ENCODE measurements at places on chromosomes 2 and 18.

- DNase-seq = peak; percentile 15
These were observed 46.8 kb upstream of the ACMSD start for GRCh38 chr2:134791616-134792015.

DNA sequence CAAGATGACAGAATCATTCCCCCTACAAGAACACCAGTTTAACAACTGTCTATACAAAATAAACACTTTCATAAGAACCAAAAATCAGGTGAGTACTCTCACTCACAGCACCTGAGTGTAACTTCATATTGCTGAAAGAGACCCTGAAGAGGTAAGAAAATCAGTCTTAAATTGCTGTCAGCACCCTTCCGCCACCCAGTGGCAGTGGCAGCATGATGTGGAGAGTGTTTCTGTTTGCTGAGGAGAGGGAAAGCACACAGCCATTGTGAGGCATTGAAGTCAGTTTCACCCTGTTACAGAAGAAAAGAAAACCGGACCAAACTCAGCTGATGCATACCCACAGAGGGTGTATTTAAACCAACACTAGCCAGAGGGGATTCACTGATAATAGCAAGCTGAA, 1240.8 kb upstream of the CRIM1 start:
- DNase-seq = no peak

- DNase-seq = no peak
These were observed 781 bp upstream of the SOX11 start for GRCh38 chr2:5691221-5691984.

DNA sequence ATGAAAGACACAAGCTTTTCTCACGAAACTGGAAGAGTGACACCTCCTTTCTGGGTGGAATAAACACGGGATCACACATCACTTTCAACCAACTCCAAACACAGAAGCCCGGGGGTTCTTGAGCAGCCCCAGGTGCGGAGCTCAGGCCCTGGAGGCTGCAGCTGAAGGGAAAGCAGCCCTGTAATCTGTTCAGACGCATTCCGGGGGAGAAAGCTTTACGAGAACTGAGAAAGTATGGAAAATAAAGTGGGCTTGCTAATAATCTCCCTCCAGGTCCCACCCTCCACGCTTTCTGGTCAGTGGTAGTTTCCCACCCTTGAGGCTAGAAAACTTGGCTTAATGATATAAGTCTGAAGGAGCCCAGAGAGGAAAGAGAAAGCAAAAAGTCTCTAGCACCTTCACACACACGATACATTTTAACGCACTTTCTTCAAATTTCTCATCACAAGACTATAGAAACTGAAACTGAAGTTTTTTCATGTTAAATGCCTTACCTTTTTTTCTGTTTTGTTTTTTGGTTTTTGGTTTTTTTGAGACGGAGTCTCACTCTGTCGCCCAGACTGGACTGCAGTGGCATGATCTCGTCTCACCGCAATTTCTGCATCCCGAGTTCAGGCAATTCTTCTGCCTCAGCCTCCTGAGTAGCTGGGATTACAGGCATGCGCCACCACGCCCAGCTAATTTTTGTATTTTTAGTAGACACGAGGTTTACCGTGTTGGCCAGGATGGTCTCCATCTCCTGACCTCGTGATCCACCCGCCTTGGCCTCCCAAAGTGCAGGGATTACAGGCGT, 141.3 kb downstream of the AFF3 start:
- no peak for DNase-seq

- no peak for DNase-seq
These were observed 218.1 kb downstream of the HNMT start for GRCh38 chr2:138182250-138182936.

DNA sequence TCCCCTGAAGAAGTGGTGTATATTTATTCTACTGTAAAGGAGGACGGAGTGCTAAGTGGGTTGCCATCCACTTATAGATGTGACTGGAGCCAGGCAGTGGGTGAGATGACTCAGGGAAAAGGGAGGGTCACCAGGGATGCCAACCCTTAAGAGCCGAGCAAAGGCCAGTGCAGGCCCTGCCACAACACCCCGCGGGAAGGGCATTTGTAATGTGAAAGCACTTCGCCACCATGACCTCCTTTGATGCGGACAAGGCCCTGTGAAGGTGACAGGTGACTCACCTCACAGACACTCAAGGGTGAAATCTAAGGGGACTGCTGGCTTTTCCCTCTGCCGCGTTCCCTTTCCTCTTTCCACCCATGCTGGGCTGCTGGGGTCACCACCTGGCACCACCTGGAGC, 50.2 kb upstream of the MRPL33 start:
- no peak for DNase-seq

DNA sequence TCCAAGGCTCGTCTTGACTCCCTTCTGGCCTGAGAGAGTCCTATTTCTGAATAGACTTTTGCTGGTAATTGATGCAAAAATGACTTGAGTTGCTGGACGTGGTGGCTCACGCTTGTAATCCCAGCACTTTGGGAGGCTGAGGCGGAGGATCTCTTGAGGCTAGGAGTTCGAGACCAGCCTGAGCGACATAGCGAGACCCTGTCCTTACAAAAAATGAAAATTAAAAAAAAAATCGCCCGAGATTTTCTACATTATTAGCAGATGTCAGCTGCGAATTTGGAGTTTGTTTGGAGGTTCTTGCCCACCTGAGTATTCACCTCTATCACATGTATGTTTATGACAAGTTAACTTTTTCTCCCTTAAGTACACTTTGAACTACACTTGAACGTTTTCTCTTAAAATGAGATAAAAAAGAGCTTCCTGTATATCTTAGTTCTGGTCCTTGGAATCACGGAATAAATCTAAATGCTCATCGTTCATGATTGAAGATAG, 471 bp upstream of the C2orf42 start:
- no peak for DNase-seq

DNA sequence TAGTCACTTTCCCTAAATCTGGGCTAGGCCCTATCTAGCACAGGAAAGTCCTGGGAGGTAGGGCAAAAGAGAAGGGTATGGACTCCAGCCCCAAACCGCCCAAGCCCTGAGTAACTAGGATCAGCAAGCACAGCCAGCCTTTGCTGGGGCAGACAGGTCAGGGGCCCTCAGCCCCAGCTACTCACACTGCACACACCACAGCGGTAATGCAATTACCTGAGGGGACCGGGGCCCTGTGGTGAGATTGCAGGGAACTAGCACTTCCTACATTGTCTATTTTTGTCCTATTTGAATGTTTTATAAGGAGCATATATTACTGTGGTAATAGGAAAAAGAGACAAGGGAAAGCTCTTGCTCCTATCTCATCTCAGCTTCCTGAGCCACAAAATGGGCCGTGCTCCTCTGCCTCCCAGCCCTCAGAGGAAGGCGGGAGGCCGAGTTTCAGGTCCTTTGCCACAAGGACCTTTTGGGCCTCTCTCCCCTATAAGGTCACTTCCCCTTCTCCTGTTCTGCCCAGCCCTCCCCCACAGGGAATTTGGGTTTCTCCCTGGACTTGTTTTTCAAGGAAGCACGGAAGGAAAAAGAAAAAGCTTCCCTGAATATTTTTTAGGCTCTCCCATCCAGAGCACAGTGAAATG, 20.5 kb downstream of the RAB11FIP5 start:
- DNase-seq = no peak

DNA sequence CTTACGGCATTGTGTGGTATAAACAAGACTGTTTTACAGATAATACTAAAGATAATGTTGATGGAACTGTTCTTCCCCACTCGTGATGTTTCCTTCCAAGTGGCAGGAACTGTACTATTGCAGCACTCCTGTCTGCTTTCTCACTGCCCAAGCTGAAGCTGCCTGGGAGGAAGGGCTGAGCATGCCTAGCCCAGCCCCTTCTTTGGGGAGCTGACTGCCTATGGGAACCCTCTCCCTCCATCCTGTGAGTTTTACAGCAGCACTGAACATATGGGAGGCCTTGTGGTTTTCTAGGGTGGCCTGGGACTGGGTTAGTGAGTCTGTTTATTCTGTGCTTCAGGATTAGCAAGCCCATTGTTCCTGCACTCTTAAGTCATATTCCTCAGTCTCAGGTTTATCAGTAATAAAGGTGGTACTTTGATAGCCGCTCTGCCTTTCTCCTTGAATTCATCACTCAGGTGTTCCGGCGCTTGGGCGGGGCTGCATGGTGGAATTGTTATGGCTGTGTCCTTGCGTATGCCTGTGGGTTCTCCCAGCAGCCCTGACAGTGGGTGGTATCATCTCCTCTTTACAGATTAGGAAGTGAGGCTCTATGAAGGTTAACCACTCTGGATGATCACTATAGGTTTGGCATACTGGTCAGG, 379.7 kb downstream of the PTPRM start:
- no peak for DNase-seq

GRCh38 chr18:5464251-5464650, 79.5 kb downstream of the EPB41L3 start:
- DNase-seq = no peak

DNA sequence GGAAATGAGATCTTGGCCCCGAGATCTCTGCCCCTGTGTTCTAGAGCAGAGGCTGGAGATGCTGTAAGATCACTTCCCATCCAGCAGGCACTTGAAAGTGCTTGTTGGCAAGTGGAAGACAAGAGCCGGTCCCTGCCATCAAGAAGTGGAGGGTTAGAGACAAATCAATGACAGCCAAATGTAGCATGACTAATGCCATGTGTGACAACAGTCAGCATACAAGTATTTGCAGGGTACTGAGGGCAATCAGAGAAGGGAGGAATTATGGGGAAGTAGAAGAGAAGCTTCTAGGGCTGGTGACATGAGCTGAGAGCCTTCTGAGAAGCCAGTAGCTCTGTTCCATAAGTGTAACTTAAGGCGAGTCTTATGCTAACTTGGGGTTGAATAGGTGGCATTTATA, 58.6 kb downstream of the TMEM17 start:
- DNase-seq = no peak

DNA sequence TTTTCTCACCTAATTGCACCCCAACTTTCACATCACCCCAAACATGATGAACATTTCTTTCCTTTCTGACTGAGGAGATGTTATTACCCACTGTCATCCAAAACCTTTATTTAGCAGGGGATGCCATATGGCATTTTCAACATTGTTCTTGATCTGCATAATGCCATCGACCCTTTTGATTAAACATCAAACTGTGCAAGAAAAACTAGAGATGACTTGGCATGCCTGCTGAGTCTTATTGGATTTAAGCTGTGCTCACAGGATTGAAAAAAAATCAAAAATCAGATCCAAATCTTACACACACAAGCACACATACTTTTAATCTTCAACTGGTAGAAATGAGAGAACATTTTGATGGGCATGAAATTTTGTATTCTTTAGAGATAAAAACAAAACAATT, 536.0 kb downstream of the TMX3 start:
- peak; percentile 52 for DNase-seq

DNA sequence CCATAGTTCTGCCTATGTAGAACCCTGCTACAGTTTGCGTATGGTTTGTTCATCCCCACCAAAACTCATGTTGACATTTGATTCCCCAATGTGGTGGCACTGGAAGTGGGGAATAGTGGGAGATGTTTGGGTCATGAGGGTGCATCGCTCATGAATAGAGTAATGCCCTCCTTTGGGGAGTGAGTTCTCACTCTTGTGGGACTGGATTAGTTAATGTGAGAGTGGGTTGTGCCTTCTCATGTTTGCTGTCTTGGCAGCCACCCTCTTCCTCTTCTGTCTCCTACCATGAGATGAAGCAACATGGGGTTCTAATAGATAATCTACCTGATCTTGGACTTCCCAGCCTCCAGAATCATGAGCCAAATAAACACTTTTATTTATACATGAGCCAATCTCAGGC, 237.2 kb upstream of the APCDD1 start:
- DNase-seq = no peak

GRCh38 chr18:62371436-62371835, 46.3 kb downstream of the TNFRSF11A start:
- DNase-seq = peak; percentile 69

DNA sequence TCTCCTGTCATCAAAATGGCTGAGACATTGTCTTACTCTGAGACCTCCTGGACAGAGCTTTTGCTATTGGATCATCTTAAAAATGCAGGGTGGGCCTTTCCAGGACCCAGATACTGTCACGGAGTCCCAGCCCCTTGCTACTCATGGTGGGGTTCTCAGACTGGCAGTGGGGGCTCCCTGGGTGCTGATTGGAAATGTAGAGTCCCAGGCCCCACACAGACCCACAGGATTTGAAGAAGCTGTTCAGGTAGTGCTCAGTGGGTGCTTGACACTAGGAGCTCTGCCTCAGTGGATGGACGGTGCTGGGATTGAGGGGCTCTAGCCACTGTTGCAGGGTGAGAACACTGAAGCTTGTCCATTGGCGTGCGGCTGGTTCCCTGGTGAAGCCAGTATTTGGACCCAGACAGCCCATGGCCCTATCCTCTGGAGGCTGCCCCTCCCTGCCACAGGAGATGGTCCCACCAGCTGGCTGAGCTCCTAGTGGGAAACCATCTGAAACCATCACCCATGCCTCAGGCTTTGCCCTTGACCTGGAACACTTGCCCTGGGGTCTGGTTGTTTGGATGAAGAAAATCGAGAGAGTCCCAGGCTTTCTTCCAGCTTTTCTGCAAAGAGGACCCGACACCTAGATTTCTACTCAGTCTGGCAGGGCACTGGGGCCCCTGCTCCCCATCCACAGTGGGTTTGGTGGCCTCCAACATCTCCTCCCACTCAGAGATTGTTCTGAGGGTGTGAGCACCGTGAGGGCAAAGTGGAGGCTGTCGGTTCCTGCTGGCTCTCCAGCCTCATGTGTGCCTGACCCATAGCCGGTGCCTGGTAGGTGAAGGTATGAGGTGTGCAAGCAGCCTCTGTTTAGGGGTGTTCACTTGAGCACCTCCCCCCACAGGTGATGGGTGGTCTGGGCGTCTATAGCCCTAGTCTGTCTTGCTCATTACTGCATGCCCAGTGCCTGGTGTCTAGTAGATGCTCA, 30.1 kb downstream of the MROH2A start:
- no peak for DNase-seq

DNA sequence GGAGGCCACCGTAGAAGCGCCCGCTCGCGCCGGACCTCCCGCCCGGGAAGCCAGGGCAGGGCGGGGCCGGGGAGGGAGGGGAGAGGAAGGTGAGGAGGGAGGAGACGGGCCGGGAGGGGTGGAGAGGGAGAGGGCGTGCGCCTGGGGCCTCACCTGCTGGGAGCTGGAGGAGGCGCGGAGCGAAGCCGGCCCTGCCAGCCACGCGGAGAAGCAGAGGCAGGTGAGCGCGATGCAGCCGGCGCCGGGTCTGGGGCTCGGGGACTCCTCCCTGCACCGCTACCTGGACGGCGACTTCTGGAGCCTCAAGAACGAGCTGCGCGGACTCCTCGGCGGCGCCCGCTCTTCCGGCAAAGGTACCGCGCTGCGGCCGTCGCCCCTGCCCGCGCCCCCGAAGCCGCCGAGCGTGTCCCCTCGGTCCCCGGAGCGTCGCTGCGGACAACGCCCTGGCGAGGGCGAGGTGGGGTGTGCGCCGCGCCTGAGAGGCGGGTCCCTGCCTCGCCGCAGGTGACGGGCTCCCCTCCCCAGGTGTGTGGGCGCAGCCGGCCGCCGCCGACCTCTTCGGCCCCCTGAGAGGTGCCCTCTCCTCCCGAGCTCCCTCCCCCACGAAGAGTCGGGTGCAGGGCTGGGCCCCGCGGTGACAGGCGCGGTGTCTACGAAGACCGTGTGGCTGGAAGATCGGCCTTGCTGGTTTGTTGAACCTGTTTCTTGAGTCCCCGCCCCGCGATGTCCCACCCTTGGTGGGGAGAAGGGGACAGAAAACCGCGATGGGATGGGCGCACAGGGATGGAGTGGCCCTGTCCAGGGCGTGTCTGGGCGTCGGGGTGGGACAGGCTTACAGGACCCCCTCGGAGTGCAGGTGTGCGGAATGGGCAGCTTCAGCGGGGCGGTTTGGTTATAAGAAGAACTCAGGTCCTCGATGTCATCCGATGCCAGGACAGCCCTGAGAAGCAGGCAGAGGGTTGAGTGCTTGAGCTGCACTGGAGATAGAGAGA, at the start of gene ACOXL:
Gene ACOXL (plus strand): TSS at position 152 of the 992 bp plus-strand sequence. CDS start 35,817 bp downstream, outside the sequence.
- DNase-seq = no peak

Measured in NCI-H446 treated with DMSO at 0.1 percent for 48 hours (cell line).